ENCODE measurements at places on chromosomes 4 and X.
A peak's percentile ranks its signal among the peaks of the same experiment; 100 is the strongest.

- peak; percentile 87 for DNase-seq
Measured at GRCh38 chr4:88018466-88018865, 11.0 kb downstream of the PKD2 start.

DNA sequence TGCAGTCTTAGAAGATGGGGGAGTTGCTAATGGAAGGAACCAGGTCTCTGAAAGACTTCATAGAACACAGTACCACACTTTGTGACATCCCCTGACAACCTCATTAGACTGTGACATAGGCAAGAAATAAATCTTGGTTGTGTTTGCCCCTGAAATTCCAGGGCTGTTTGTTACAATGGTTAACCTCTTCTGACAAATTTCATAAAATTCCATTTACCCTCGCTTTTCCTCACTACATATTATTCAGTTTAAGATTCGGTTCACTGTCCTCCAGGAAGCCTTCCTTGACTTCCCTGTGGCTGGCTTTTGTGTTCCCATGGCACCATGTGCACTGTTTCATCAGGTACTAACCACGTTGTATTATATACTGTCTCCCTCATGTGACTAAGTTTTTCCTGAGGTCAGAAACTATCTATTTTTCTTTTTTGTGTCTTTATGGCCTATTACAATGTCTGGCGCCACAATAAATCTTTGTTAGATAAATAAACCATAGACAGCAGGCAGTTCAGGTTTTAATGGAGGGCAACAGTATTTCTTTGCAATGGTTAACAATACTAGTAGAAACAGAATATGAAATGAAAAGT, 54.2 kb downstream of the ATXN3L start:
- DNase-seq: no peak

GRCh38 chr4:31518796-31519250, 798.7 kb downstream of the PCDH7 start:
- peak; percentile 78 for DNase-seq

GRCh38 chrX:22249371-22249770, 23.3 kb upstream of the CBLL2 start:
- no peak for DNase-seq

- DNase-seq: no peak
Measured at GRCh38 chr4:84927428-84927827, 39.1 kb downstream of the WDFY3 start.
